ENCODE measurements at places on chromosomes 5 and 9. TPM values are rescaled to one million over a fixed set of nuclear protein-coding genes. Genes with fewer than 3 reads are reported as not detected.

Gene CARTPT
- not detected for total RNA-seq

Gene GABRA1
- total RNA-seq, result not detected

Gene FGD3
- total RNA-seq, result 2.7 TPM

Gene KLF4
- 32.4 TPM for total RNA-seq

Gene TRIM36
- total RNA-seq, result 0.19 TPM

Gene RAB3C
- 0.83 TPM for total RNA-seq

Gene PLGRKT
- 39.8 TPM for total RNA-seq

Gene PCDHA11
- not detected for total RNA-seq

Gene MACIR
- total RNA-seq, result 3.9 TPM

Gene FBLL1
- total RNA-seq, result not detected

Gene MSMP
- not detected for total RNA-seq

Gene RNF38
- 20.1 TPM for total RNA-seq

Gene TMEM215
- total RNA-seq, result not detected

Gene MFAP3
- 27.2 TPM for total RNA-seq

Gene SPATA31C1
- not detected for total RNA-seq

Gene ZFAND5
- total RNA-seq, result 180 TPM

Gene SLC6A19
- not detected for total RNA-seq

Gene PCDHB14
- 3.3 TPM for total RNA-seq

Gene IL31RA
- not detected for total RNA-seq

Gene CXCL14
- 1.3 TPM for total RNA-seq

Gene CCDC187
- total RNA-seq, result not detected
